IMR-90 (cell line): ENCODE measurements at places on chromosomes 2 and 18. TPM values are rescaled to one million over a fixed set of nuclear protein-coding genes. Genes with fewer than 3 reads are reported as not detected.

The HOXD12 gene
- not detected in 2 replicates for polyA plus RNA-seq

DNA sequence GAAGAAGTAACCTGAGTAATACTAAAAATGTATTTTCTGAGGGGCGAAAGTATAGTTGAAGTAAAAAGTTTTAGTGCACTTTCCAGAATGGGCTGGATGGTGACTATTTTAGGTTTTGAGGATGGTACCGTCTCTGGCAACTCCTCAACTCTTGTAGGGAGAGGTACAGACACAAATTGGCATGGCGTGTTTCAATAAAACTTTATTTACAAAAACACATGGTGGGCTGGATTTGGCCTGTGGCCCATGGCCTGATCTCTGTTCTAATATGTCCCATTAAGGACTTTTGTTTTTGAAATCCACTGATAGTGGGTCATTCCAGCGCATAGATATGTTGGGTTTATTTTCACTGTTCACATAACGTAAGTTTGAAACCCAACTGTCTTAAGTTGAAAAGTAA is 132.8 kb downstream of the AGAP1 start:
- no peak for DNase-seq

DNA sequence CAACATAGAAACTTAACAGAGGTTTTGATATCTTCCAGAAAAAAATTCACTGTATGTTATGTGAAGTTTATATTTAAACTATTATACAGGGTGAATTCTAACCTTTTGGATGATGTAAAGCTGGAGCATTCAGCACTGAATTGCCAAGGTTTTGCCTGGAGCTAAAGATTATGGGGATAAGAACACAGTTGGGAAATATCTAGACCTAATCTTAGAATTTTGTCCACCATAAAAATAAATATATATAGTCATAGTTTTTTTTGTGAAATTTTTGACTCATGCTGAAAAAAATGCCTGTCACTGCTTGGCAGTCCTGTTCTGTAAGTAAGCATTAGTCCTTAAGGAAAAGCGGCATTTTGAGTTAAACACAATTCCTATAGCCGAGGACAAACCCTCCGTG is 339.3 kb upstream of the TMEFF2 start:
- no peak for DNase-seq

GRCh38 chr2:45014016-45014702 is 4.9 kb upstream of the SIX2 start:
- no peak for DNase-seq
